Left renal cortex interstitium (tissue), 4 donors: ENCODE measurements at places on chromosomes 7 and 10.

- DNase-seq, result no peak
Measured at GRCh38 chr10:77031531-77032187, 605.9 kb downstream of the KCNMA1 start.

GRCh38 chr10:77643795-77644468 is 6.3 kb upstream of the KCNMA1 start:
- no peak for DNase-seq

GRCh38 chr10:101379663-101380352 is 25.8 kb downstream of the BTRC start:
- DNase-seq, result no peak

GRCh38 chr10:99994801-99995200 is 14.9 kb downstream of the DNMBP start:
- DNase-seq, result no peak
